NCI-H1436 treated with DMSO at 0.1 percent for 48 hours (cell line): ENCODE measurements at places on chromosomes 1 and 21.

DNA sequence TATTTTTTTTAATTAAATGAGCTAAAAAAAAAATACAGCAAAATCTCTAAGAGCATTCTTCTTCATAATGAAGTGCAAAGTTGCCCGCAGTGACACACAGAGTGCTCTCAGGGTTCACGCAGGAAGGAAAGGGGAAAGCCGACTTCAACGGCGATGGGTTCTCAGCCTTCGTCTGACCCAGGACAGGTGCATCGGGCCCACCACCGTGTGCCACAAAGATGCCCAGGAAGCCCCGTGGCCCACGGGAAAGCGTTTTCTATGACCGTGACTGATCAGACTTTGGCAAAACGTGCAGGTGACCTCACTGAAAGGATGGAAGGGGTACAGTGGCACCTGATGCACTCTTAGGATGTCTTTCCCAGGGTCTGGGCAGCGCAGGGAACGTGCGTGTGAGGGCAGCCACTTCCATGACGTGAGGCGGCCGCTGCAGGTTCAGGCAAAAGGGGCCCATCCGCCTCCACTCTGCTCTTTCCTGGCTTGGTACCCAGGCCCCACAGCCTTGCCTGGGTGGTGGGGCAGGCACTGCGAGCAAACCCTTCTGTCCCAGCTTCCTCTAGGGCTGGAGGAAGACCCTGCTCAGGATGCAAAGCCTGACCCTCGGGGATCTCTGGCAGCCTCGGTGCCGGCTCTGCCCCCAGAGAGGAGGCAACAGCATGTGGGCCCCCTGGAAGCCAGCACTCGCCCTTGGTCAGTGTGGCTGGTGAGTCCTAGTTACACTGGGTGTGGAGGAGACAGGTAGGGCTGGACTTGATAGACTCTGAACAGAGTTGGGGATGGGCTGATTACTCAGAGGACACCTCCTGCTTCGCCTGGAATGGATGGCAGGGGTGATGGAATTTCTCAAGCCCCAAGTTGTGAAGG lies 8.3 kb downstream of the LRRC47 start:
- no peak for DNase-seq

DNA sequence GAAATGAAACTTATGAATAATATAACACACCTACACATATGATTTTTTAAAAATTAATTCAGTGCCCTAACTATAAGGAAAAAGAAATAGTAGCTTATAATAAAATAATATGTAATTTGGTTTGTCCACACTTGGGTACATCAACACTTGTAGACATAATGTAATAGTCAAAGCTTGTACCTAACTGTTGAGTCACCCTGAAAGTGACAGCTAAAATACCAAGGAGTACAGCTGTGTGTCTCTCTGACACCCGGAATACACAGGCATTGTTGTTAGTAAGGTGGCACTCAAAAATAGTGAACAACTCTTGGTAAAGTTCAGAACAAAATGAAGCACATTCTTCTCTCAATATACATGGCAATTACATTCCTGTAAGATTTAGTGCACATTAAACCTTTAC lies 243.4 kb downstream of the TRABD2B start:
- no peak for DNase-seq

- no peak for DNase-seq
Observed at GRCh38 chr1:153685544-153686340, 7.3 kb downstream of the NPR1 start.

DNA sequence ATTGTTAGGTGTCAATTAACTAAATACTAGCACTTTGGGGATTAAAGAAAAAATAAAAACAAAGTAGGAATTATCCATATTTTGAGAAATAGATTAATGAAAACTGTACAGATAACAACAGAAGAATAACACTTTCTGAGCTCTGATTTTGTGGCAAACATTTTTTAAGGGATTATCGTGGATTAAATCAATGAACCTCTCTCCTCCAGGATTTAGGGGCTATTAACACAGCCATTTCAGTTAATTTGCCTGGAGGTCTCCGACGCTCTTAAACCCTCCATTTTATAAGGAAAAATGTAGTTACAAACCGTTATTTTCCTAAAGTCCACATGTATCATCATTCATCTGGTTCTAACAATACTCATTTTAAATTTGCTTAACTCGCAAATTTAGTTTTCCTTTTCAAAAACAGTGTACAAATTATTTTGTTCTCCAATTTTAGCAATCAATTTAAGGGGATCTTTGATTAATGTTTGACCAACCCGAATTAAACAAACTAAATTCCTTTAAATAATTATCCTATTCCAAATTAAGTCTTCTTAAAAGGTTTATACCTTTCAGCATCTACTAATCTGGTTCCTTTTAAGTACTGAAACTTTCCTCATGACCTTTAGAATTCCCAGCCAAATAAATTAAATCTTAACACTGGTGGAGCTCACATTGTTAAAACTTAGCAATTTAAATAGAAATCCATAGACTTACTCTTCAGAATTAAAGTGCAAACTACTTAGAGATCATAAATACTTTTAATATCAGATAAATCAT lies 30.7 kb upstream of the RNF187 start:
- no peak for DNase-seq

GRCh38 chr1:41954533-41954944 lies 35.8 kb upstream of the HIVEP3 start:
- no peak for DNase-seq

DNA sequence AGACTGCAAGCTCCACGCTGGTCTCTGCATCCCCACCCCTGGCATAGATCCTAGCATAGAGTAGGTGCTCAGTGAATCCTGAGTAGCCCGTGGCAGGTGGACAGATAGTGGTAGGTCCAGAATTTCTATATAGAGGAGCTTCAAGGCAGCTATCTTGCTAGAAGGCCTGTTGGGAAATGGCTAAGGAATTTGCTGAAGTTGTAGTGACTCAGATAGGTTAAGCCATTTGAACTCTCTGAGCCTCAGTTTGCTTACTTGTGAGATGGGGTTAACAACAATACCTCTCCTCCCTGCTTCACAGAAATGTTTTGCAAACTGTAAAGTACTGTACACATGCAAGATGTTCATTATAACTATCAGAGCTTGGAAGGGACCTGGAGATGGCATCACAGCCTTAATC lies 23.4 kb upstream of the EPHB2 start:
- no peak for DNase-seq

DNA sequence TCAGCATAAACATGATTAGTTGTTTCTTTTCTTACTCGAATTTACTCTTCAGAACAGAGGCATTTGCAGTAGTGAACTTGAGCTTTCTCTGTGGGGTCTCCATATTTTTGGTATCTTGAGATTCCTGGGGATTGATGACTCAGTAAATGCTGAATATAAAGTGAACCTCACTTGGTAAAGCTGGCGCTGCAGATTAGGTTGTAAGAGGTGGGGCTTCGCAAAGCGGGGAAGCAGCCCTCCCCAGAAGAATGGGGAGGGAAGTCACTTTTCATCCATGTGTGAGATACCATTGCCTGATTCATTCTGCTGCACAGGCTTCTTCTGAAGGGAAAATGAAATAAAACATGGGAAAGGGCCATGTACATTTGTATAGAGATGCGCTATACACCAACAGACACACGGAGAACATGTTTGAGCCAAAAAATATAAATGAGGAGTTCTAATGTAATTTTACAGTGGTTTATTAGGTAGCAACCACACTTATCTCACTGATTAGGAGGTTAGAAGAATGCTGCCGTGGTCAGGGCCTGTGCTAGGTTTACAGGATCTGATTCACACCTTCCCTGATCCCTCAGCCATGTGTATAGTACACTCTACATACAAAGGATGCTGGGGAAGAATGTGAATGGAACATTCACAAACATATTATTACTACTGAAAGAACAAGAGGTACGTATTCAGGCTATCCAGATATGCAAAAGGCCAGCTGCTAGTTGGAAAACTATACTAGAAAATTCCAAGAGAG lies 63.5 kb downstream of the DNTTIP2 start:
- DNase-seq, result no peak

- DNase-seq, result no peak
Observed at GRCh38 chr1:29396438-29397255, 160.3 kb downstream of the PTPRU start.

GRCh38 chr1:207867136-207868109 lies 43.5 kb downstream of the CD34 start:
- no peak for DNase-seq

DNA sequence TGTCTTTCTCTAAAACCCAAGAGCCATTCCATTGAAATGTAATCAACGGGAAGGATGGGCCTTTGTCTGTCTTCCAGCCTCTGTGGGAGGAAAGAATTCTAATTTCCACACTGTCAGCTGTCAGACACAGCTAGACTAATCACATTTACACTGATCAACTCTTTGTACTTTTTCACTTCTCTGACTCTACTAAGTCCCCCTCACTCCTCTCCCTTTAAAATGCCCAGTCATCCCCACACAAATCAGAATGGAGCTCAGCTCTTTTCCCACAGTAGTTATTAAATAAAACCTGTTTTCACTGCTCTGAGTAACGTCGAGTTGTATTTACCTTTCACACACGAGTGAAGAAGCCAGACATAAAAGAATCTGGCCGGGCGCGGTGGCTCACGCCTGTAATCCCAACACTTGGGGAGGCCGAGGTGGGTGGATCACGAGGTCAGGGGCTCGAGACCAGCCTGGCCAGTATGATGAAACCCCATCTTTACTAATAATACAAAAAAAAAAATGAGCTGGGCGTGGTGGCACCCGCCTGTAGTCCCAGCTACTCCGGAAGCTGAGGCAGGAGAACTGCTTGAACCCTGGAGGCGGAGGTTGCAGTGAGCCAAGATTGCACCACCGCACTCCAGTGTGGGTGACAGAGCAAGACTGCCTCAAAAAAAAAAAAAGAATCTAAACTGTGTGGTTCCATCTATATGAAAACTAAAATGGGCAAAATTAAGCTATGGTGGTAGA lies 13.3 kb downstream of the ZBTB8OS start:
- DNase-seq, result no peak

- no peak for DNase-seq
Observed at GRCh38 chr1:206911064-206911663, 10.6 kb downstream of the FCMR start.

GRCh38 chr21:41672543-41672915 lies 94.3 kb downstream of the RIPK4 start:
- DNase-seq, result no peak

DNA sequence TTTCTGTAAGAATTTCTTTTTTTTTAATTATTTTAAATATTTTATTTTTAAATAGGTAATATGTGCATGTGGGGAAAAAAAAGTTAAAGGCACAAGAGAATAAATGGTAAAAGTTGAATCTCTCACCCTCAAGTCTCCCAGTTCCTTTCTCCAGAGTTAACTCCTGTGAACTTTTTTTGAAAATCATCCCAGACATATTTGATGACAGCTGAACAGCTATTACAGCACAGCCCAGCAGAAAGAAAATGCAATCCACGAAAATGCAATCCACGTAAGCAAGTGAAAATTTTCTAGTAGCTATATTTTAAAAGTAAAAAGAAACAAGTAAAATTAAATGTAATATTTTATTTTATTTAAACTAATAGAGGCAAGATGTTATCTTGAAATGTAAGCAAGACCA lies 310.0 kb upstream of the RUNX1 start:
- DNase-seq, result no peak

DNA sequence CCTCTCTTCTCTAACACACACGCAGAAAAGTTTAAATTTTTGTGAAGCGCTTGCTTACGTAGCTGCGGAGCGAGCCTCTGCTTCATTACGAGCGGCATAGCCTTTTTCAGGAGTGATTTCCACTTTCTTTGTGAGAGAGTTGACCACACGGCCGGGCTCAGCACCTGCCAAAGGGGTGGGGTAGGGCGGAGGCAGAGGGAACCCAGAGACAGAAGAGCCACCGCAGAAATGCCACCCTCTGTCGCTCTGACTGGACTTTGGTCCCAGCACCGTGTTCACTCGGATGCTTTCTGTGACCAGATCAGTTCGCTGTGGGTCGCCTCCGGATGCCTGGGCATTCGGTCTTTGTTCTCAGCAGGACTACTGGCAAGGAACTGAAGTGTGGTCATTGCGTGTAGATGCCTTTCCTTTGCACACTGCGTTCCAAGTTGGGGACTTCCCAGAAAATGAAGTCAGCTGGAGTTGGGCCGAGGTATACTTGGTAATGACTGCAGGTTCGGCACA lies 883 bp downstream of the CHODL start:
- DNase-seq, result no peak

- DNase-seq, result no peak
Observed at GRCh38 chr21:29637134-29637533, 302.7 kb downstream of the GRIK1 start.

GRCh38 chr1:172545396-172546004 lies 12.6 kb downstream of the SUCO start:
- DNase-seq, result no peak

GRCh38 chr1:3656450-3657095 lies 4.3 kb downstream of the TP73 start:
- DNase-seq, result no peak

DNA sequence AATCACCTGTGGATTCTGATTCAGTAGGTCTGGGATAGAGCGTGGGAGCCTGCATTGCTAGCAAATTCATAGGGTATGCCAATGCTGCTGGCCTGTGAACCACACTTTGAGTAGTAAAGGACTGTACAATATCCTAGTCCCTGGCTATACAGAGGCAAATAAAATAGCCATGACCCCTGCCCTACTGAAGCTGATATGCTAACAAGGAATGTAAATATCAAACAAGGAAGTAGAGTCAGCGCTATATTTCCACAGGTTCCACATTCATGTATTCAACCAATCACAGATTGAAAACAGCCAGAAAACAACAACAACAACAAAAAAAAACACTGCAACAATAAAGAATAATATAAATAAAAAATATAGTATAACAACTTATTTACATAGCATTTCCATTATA lies 77.8 kb downstream of the TM2D1 start:
- no peak for DNase-seq

DNA sequence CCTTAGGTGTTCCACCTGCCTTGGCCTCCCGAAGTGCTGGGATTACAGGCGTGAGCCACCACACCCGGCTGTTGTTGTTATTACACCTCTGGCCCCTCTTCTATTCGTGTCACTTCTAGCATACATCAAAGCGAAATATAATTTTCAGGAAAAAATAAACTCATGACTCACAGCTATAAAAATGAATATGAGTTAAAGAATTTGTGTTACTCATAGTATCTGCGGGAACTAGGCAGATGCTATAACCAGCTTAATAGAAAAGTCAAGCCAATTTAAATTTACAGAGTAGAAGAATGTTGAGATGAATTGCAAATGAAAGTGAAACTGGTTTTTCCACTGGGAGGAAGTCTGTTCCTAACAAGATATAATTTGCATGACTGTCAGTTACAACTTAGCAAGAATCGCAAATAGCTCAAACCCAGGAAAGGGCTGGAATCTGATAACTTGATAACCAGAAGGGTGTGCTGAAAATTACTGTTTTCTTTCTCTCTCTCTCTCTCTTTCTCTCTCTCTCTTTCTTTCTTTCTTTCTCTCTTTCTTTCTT lies 11.2 kb downstream of the OR2W3 start:
- no peak for DNase-seq
